ENCODE measurements at places on chromosomes 7 and 10. TPM values are rescaled to one million over a fixed set of nuclear protein-coding genes. Genes with fewer than 3 reads are reported as not detected.

GRCh38 chr7:12328888-12329770 is 74.5 kb downstream of the VWDE start:
- DNase-seq: no peak

DNA sequence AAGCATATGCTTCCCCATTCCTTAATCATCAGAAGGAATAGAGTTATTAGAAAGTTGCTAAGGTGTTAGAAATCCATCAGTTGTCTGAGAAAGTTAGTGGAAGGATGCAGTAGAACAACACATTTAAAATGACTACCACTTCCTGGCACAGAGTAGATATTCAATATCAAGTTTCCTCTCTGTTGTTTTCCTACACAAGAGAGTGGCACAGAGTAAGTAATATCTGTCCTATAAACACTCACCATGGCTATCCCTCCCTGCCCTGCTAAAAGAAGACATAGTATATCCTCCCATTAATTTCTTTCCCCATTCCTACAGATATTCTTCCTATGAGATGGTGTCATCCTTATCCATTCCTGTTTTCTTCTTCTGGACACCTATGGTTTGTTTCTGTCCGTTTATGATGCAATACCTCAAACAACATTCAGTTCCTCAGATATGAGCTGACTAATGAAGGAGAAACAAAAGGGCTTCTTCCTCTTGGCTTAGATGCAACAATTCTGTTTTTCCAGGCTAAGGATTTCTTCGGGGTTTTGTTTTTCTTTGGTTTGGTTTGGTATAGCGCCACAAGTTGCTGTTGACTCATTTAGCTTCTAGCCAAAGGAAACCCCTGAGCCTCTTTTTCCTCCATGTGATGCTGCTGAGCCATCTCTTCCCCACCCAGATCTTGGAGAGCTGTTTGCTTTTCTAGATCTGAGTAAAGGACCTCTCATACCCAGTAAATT is 32.9 kb upstream of the BPGM start:
- DNase-seq: peak; percentile 99

DNA sequence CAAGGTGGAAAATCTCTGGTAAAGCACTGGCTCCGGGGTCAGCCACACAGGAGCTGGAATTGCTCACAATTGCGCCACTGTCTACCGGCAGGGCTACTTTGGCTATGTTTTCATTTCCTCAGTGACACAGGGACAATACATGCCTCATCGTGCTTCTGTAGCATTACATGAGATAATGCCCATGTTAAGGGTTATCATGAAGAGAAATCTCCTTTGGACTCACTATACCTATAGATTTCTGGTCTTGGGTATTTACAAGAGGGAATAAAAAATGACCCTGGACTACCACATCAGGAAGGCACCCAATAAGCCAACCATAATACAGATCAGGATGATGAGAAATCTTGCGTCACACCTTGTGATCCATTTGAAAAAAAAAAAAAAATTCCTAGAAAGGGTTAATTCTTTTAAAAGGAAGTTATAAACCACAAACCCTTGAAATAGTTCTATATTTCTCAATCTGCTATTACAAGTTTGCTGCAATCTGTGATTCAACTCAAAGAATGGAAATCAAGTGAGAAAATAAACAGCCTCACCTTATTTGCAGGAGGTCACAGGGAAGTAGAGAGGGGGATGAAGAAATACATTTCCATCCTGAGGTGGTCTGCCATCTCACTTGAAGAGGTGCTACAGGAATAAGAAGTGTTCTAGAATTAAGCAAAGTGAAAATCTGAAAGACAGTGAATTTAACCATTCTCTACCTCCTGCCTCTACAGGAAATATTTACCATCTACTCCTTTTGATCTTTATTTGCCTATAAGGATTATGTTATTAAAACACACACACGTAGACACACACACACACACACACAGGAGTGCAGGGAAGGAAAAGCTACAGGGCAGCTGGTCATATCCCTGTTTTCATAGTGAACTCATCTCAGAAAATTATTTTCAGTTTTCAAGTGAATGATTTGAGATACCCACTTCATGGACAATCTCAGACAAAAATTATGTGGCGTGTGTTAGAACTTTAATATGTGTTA is 231.3 kb upstream of the CELF2 start:
- DNase-seq: peak; percentile 60

DNA sequence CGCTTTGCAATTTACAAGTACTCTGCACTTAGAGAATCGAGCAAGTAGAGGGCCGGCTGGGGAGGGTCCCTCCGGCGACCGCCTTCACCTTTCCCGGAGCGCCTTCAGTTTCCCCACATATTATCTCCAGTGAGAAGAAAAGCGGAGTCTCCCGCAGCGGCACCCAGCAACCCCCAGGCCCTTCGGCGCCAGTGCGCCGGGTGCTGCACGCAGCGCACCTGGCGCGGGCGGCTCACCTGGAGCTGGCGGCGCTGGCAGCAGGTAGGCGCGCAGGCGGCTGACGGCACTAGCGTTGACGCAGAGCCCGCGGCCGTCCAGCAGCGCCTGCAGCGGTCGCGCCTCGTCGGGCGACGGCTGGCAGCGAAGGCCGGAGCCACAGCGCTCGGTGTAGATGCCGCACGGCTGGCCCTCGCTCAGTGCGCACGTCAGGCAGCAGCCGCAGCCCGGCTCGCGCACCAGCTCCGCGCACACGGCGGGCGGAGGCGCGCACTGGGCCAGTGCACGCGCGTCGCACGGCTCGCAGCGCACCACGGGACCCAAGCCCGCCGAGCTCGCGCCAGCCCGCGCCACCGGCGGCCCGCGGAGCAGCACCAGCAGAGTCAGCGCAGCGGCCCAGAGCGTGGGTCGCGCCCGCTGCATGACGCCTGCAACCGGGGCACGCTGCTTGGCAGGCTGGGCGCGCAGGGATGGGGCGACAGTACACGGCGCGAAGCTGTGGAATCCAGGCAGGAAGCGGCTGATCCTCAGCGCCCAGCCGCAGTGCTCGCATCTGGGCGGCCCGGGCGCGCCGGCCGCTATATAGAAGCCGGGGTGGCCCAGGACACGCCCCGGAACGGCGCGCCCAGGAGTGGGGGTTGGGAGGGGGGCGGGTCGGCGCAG is at the start of gene IGFBP3:
Gene IGFBP3, minus strand, starts transcription at position 771 of the 879 bp plus-strand sequence. Its CDS starts 132 bp downstream, at position 639.
- DNase-seq: peak; percentile 54

DNA sequence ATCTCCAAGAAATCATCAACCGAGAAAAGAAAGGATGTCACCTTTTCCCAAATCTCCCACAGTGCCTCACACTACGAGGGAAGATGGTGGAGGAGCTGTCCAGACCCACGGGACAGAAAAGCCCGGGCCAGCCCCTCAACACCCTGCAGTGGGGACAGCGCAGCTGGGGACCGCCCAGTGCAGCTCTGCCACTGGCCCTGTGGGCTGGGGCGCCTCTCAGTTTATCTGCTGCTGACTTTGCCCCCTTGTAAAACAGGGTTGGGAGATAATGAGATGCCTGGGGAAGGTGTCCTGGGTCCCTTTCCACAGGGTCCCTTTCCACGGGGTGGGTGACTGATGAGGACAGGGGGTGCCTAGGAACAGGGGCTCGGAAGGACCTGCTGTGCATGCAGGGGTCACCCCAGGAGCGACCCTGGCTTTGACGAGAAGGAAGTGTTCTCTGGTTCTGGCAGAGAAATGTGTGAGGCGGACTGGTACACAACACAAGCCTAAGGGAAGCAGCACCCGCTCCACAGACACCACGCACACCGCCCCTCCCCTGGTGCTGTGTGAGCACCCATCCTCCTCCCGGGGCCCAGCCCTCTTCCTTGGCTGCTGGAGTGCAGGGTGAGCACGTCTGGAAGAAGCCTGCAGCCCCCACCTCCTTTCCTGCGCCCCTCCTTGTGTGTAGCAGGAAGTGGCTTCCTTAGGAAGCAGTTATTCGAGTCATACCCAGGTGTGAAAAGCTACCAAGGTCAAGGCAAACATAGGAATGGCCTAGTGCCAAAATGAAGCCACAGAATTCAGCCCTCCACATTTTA is 339.9 kb downstream of the DNAJB6 start:
- no peak for DNase-seq

- DNase-seq: no peak
Observed at GRCh38 chr10:124375353-124375614, 43.4 kb downstream of the OAT start.

DNA sequence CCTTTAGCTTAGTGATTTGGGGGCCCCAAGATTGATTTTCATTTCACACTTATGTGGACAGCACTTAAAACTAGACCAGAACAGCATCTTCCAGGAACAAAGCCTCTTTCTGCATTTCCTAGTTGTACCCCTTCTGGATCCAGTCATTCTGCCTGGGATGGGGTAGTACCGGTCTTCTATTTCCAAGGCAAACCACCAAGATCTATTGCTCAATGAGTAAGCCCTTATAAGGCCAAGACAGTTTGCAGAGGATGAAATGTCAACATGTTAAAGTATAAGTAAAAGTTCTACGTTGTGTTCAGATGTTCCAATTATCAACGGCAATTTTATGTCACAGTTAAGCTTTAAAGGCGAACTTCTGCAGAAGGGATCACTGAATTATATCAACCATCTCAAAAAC is 106.9 kb upstream of the ZNF746 start:
- no peak for DNase-seq

- no peak for DNase-seq
Observed at GRCh38 chr10:88886557-88886956, 6.5 kb downstream of the STAMBPL1 start.

DNA sequence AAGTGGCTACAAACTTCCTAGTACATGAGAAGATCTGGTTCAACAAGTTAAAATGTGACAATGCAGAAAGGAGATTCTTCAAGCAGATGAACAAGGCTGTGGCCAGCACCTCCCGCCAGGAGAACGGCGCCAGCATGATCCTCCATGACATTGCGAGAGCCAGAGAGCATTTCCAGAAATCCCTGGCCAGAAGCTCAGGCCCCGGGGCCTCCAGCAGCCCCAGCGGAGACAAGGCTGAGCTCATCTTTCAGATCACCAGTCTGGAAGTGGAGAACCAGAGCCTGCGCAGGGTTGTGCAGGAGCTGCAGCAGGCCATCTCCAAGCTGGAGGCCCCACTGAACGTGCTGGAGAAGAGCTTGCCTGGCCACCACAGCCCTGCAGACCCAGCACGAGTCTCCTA is 40.1 kb upstream of the ZNF273 start:
- DNase-seq: no peak

DNA sequence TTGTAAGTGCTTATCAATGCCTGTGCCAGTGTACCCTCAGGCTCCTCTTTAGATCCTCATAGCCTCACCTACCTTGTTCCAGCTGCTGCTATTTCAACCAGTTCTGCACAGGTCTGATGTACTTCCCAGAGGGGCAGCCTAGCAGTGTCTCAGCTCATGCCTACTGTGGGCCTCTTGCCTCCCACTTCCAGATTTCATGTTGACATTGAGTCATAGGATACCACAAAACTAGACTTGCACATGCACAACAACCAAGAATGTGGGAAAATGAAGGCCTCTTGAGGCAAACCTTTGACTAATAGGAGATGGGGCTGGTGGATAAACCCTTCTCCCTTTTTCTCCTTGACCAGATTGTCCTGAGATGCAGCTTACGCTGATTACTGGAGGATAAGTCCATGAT is 31.0 kb downstream of the PON3 start:
- DNase-seq: no peak

DNA sequence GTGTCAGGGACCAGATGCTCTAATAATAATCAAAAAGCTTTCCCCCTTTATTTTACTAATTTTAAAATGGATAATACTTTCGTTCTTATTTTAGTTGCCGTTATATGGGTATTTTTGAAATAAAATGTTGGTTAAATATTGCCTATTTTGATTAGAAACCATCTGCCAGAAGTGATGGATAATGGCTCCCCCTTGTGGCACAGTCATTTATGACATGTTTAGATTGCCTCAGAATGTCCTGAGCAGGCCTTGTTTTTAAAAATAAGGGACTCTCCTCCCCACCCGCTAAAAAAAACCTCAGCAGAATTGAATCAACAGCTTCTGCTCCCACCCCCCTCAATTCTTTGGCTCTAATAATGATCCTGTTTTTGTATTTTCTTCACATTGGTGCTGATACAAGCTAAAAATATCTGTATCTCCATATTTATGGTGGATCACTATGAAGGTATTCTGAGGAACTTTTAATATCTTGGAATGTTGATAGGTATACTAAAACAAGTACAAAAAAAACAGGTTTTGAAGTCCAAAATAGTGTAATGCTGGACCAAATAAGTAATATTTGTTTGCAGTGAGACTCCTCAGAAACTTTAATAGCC is 38.8 kb downstream of the TMEM60 start:
- peak; percentile 82 for DNase-seq

DNA sequence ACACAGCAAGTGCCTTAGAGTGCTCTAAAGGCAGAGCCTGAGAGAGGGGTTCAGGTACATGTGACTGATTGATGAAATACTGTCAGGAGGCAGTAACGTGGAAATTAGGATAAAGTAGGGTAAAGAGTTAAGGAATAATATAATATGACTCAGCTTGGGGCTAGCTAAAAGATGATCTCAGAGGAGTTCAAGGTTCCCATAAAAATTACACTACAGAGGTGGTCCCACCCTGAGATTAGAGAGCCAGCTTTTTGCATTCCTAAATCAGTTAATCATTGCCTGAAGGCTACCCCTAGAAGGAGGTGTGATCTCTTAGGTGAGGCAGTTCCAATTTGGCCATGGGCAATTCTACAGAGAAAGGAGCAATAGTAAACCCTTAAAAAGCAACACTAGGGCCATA is 5.8 kb downstream of the LIPJ start:
- DNase-seq: no peak

- no peak for DNase-seq
Observed at GRCh38 chr10:30431435-30431911, 2.5 kb upstream of the MAP3K8 start.

GRCh38 chr7:141586878-141587277 is 35.7 kb downstream of the AGK start:
- DNase-seq: no peak

DNA sequence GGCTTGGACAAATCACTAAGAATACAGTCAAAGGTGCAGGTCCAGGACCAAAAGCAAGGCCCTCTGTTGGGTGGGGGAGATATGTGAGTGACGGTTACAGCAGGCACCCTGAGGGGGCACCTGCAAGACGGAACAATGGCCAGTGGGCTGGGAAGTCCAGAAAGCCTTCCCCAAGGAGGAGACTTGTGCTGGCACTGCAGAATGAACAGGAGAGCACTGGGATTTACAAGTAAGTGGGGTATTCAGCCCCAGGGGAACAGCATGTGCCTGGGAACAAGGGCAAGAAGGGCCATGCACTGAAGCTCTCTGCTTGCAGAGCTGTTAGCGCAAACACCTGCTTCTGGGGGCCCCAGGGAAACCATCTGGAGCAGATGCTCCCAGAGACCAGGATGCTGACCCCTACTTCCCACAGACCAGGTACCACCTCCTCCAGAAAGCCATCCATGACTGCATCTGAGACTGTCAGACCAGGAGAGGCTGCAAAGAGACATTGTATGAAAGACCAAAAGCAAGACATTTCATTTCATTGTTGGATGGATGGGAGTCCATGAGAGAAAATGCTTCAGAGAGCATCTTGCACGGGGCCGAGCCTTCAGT is 24.6 kb upstream of the ZMIZ1 start:
- no peak for DNase-seq

PTTG1IP2 gene
- not detected for total RNA-seq

ZNF789 gene
- total RNA-seq: 21.6 TPM

TUBAL3 gene
- not detected for total RNA-seq

FKBP6 gene
- total RNA-seq: not detected

PRLHR gene
- not detected for total RNA-seq

CYP26C1 gene
- 2.0 TPM for total RNA-seq

CRHR2 gene
- total RNA-seq: not detected

Data from endothelial cell of umbilical vein (primary cell).